ENCODE measurements at places on chromosomes 13 and 19.

DNA sequence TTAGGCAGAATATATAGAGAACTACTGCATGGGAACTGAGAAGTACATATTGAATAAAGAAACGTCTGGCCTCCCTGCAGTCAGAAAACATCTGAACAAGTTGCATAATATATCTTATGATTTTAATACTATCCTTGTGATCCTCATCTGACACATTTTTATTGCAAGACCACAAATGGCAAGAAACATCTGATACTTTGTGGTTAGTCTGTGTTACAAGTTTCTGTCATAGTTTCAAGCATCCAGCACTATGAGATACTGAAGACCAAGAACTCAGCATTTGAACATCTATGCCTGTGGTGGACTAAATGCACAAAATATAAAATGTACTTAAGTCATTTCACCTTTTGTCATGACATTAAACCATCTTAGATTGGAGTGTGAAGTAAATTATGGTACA, 1175.8 kb upstream of the MIR17HG start:
- no peak for DNase-seq

- DNase-seq: no peak
These were observed 7.4 kb upstream of the CDC34 start for GRCh38 chr19:524062-524674.

DNA sequence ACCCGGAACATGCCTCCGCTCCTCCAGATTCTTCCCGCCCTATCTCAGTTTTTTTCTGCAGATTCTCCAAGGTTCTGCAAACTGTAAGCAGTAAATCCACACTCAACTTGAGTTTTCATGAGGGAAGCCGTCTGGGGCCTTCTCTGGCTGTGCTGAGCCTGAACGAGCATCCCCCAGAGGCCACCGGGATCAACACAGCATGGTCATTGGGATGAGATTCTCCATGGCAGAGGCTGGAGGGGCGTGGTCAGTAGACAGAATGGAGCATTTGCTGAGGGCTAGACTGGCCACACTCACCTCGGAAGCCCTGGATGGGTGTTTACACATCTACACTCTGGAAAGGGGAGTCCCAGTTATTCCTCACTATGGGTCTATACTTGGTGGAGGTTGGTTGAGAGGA, 2.3 kb upstream of the LILRA4 start:
- no peak for DNase-seq

- DNase-seq: no peak
These were observed 95.3 kb upstream of the GPR12 start for GRCh38 chr13:26855921-26856320.

DNA sequence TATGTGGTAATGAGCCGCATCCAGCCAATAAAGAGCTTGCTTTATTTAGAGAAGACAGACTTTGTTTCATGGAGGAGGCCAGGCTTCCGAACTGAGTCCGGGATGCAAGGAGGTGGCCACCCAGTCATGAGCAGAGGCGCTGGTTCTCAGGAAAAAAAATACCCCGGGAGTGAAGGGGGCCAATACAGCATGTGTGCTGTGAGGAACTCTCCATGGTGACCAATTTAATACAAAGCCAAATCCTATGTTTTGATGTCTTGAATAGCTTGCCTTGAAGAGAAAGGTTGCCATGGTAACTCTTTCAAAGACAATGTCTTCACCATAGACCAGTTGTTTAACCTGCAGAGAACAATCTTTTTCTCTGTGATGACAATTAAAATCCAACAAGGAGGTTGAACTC, 43.4 kb upstream of the PDCD5 start:
- no peak for DNase-seq

GRCh38 chr19:47714339-47714738, 1.1 kb downstream of the EHD2 start:
- DNase-seq: no peak

DNA sequence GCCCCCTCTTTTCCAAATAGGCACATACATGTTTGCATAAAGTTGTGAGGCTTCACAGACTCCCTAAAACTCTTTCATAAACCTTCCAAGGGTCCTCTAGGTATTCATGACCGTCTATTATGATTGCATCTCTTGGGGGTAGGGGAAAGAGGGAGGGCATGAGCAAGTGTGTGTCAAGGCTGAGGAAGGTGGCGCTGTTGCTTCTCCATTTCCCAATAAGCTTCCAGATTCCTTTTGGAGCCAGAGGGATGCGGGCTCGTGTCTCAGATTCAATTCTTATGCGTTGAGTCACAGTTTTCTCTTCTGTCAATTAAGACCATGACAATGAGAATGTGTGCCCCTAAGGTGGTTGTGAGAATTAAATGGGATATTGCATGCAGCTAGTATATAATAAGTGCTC, 51.0 kb upstream of the CYP2A7 start:
- no peak for DNase-seq

DNA sequence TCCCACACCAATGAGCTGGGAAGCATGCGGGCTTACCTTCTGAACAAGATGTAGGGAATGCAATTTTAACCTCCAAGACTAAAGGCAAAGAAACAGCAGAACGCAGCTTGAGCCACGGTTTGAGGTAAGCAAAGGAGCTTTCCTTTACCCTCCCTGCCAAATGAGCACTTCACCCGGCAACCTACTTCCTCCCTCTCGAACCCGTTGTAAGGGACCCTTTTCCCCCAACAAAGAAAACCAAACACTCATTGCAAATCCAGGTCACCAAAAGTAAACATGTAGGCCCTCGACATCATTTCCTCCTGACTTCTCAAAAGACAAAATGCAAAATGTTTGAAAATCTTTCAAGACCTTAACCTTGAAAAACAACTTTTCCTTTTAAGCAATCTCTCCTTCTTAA, 65.3 kb downstream of the ABCC4 start:
- DNase-seq: no peak

DNA sequence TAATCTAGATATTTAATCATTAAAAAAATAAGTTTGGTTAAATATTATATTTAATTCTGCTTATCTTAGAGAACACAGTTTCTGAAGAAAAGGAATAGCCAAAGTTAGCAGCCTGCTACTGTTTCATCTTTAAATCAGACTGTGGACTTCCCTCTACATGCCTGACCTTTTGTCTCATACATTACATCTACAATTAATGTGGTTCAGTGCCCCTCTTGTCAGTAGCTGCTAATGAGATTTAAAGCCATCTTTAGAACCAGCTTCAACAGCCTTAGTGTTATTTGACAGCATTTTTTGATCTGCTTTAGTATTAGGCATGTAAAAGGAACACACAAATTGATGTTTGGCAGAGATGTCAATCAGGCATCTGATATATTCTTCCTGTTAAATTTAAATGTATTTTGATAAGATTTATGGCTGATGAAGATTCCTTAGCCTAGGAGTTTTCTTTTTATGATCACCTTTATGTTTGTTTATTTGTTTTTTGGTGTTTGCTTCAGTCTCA, 1925.8 kb upstream of the PRR20A start:
- no peak for DNase-seq
